ENCODE measurements at places on chromosomes 13 and 19.

- DNase-seq, result no peak
Measured at GRCh38 chr13:100334214-100334613, 245.3 kb downstream of the PCCA start.

- no peak for DNase-seq
Measured at GRCh38 chr19:912181-913079, 589 bp downstream of the R3HDM4 start.

GRCh38 chr19:51607920-51608562 is 22.2 kb downstream of the SIGLEC5 start:
- no peak for DNase-seq

DNA sequence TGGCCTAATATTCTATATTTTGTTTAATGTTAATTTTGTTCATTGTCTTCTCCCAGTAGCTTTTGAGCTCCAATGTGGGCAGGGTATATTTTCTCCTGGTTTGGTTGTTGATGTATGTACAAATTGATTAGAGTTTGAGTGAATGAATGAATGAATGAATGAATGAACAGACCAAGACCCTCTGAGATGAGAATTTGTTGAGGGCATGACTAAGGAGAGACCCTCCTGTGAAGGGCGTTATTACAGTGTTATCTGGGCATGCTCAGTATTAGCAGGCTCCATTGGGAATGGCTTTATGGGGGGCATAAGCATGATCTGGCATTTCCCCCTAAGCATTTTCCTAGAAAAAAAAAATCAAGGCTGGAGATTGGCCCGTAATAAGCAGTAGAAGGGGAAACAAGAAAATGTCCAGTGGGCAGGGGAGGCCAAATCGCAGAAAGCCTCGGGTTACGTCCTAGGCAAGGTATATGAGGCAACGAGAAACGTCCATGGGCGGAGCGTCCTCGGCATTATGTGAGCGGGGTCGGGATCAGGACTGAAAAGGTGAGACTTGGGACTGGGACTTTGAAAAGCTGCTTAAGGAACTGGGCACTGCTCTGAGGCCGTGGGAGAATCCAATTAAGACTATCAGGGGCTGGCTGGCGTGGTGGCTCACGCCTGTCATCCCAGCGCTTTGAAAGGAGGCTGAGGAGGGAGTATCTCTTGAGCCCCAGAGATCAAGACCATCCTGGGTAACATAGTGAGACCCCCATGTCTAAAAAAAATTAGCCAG is 904 bp upstream of the ARHGAP33 start:
- no peak for DNase-seq
